ENCODE measurements at places on chromosomes 11 and 22. TPM values are rescaled to one million over a fixed set of nuclear protein-coding genes. Genes with fewer than 3 reads are reported as not detected.

DNA sequence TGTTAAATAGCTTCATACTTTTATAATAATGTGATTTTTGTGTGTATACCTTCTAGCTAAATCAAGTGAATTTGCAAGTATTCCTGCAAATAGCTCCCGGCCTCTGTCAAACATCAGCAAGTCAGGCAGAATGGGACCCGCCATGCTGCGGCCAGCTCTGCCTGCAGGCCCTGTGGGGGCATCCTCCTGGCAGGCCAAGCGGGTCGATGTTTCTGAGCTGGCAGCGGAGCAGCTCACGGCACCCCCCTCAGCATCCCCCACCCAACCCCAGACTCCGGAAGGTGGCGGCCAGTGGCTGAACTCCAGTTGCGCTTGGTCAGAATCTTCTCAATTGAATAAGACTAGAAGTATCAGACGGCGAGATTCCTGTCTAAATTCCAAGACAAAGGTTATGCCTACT is 19.3 kb downstream of the GTSE1 start:
- DNase-seq: no peak

DNA sequence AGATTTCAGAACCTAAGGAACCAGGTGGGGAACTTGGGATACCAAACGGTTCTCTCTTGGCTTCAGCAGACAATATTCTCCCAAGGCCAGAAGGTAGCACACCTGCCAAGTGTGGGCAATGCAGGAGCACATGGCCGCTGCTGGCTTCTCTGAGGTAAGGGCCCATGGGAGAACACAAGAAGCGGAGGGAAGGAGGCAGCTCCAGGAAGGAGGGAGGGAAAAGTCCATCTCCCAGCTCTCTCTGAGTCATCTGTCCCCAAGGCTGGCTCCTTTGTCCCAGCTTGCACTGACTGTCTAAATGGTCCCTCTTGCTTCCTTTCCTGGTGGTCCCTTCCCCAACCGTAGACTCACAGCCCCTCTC is 557.9 kb upstream of the CADM1 start:
- no peak for DNase-seq

DNA sequence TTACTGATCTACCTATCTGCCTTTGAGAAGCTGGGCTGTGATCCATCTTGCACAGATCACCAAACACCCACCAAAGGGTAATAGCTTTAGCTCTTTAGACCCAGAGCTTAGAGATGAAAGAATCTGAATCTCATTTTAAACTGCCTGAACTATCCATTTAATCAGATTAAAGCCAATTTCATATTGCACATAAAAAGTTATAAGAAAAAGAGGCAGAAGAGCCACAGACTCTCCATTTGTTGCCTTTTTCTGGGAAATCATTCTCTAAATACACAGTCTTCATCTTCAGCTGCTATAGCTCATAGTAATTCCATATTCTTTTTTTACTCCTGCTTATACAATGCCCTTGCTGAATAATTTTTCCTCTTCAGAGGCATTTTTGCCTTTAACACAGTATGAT is 271.2 kb downstream of the DLG2 start:
- no peak for DNase-seq

GRCh38 chr11:131932584-131933325 is 562.3 kb downstream of the NTM start:
- DNase-seq: no peak

GRCh38 chr22:29040385-29041275 is 21.0 kb downstream of the C22orf31 start:
- DNase-seq: peak; percentile 92

DNA sequence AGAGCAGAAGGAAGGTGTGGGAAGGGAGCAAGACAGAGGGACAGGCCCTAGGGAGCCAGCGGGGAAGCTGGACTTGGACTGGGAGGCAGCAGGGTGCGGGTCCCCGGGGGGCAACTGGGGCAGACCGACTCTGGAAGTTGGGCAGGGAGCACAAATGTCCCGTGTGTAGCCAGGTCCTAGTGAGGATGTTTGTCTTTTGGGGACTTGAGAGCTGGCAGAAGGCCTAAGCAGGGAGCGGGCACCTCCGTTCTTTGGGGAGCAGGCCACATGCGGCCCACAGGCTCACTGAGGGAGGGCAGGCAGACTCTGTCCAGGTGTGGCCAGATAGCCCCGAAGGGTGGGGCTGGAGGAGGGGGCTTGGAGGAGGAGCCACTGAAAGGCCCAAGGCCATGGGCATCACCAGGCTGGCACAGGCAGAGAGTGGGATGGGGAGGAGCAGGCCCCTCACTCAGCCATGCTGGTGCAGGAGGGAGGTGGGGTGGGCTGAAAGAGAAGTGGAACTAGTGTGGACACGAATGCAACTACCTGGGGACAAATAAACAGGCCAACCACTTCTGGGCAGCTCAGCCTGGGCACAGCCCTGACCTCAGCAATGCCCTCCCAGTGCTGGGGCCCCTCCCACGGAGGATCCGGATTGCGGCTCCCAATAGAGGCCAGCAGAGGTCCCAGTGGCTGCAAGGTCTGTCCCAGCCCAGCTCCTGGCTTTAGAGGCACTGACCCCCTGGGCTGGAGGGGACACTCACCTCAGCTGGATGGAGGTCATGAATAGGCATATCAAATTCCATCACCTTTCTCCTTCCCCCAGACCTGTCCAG is 1.3 kb upstream of the SCARF2 start:
- peak; percentile 76 for DNase-seq

DNA sequence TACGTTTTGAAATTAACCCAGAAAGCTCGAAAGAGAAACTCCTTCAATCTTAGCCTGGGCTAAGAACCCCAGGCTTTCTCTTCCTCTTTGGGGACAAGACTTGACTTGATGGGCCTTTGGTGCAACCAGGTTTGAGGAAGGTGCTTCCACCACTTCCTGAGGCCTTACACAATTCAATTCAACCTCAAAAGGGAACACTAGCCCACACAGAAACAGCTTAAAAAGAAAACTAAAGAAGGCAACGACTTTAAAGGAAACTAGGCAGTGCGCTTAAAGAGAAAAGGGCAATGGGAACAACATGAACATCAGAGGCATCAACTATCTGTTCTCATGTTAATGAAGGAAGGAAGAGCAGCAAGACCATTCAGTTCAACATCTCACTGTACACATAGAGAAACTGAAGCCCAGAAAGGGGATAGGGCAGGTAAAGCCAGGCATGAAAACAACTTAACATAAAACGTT is 24.8 kb downstream of the PAK1 start:
- no peak for DNase-seq

DNA sequence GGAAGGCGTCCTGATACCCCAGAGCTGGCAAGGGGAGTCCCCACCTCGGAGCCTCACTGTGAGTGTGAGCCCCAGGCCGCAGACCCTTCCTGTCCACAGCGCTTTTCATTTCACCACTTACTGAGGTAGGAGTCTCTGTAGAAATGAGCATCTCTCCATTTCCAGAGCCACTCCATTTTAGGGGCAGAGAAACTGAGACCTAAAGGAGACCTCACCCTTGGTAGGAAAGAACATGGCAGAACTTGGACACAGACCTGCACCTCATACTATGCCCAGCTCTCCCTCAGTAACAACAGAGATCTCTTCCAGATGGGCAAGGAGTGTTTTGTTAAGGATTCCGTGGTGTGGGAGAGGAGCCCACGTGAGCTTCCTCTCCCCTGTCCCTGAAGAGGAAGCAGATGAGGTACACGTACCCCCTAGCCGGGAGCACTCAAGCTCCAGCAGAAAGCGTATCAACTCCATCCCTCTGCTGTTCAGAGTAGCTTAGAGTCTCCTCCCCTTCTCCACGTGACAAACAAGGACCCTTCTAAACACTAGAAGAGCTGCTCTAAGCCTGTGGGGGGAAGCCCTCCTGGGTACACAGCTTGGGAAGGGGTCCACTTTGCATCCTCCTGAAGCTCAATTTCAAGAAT is 532 bp upstream of the VSIG2 start:
- DNase-seq: no peak

- no peak for DNase-seq
These were observed 442.2 kb downstream of the BUD13 start for GRCh38 chr11:116330439-116331185.

DNA sequence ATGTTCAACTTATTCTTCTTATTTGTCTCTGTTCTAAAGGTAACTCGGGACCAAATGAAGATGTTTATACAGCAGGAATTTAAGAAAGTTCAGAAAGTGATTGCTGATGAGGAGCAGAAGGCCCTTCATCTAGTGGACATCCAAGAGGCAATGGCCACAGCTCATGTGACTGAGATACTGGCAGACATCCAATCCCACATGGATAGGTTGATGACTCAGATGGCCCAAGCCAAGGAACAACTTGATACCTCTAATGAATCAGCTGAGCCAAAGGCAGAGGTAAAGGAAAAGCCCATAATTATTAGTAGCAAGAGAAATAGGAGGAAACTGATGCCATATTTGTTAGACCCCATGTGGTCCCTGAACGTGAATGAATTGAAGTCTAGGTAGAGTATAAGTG is 63.3 kb downstream of the TRIM44 start:
- peak; percentile 63 for DNase-seq

- peak; percentile 95 for DNase-seq
These were observed at the start of gene FJX1 for GRCh38 chr11:35617687-35618496. FJX1 (plus strand) TSS chr11:35618460; CDS start chr11:35618637, 177 bp downstream.

- DNase-seq: peak; percentile 87
These were observed 38.4 kb upstream of the CWF19L2 start for GRCh38 chr11:107496011-107496410.

DNA sequence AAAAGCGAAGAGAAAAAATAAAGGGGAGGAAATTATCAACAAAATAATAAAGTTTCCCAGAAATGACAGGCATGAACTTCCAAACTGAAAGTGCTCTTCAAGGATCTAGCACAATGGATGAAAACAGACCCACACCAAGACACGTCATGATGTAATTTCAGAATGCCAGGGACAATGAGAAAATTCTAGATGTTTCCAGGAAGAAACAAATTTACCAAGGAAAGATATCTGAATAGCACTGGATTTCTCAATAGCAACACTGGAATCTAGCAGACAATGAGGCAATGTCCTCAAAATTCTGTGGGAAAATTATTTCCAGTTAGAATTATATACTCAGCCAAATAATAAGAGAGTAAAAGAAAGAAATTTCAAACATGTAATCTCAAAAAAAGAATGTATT is 46.0 kb downstream of the DENND5A start:
- peak; percentile 85 for DNase-seq

- DNase-seq: no peak
These were observed 997 bp downstream of the DEAF1 start for GRCh38 chr11:693887-694562.

GRCh38 chr11:123549926-123550917 is 104.2 kb downstream of the SCN3B start:
- peak; percentile 45 for DNase-seq

GRCh38 chr11:106765469-106766258 is 252.6 kb downstream of the GUCY1A2 start:
- DNase-seq: no peak

- no peak for DNase-seq
These were observed 58.6 kb downstream of the UVRAG start for GRCh38 chr11:75873417-75874221.

DNA sequence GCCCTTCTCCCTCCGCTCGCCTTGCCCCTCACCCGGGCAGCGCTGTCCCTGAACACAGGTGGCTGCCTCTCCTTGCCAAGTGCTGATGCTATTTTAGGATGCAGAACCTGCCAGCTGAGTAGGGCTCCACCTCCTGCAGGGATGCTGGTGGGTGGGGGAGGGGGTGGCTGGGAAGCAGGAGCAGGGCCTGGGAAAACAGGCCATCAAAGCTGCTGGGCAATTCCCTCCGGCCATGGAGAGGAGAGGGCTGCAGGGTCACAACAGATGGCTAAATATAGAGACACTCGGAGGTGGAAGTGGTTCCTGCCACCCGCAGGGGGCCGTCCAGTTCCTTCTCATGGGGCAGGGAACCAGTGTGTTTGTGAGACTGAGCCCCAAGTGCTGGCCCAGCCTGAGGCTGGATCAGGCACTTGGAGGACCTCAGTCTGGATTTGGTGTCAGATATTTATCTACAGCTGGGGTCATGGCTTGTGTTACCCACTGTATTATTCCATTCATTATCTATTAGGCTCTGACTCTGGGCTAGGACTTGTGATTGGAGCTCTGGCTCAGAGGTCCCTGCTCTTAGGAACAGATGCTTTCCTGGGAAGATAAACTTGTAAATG is 59.6 kb downstream of the LRRC32 start:
- DNase-seq: no peak

- DNase-seq: no peak
These were observed 232.0 kb upstream of the ZBED5 start for GRCh38 chr11:11089805-11090204.

GRCh38 chr22:40177738-40178416 is at the start of gene TNRC6B:
TNRC6B (plus strand) TSS chr22:40177925; CDS start chr22:40178136, 211 bp downstream.
- peak; percentile 98 for DNase-seq

GRCh38 chr11:1521382-1522080 is 35.0 kb upstream of the MOB2 start:
- no peak for DNase-seq

DNA sequence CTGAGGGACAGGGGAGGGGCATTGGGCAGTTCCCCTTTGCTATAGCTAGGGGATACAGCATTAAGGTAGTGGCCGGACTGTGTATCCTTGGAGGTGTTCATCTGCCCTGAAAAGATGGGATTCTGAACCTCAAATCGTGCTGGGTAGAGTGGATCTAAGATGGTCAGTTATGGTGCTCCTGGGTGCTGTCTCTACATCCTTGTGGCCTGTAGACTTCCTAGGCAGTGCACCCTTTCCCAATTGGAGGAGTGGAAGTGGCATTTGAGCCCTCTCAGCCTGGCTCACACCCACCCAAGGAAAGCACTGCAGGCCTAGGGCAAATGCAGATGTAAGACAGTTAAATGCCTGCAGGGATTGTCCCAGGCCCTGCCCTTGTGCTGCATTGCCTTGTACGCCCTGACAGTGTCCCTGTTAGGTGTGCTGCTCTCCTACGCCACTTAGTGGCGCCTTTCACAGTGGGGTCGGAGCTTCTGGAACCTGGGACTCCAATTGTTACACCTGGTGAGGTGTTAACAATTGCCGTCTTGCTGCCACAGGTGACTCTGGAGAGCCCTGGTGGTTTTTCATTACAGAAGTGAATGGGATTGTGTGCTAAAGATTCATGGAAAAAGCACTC is 35.0 kb downstream of the PPFIBP2 start:
- DNase-seq: no peak

The PLAAT3 gene
- total RNA-seq: 1.8 TPM

The RAB6A gene
- total RNA-seq: 123 TPM

The RASSF7 gene
- total RNA-seq: 18.8 TPM

The BID gene
- 70.7 TPM for total RNA-seq

The OR56A1 gene
- not detected for total RNA-seq

The HNRNPUL2 gene
- total RNA-seq: 5.0 TPM
